ENCODE measurements at places on chromosomes 6 and 20.

DNA sequence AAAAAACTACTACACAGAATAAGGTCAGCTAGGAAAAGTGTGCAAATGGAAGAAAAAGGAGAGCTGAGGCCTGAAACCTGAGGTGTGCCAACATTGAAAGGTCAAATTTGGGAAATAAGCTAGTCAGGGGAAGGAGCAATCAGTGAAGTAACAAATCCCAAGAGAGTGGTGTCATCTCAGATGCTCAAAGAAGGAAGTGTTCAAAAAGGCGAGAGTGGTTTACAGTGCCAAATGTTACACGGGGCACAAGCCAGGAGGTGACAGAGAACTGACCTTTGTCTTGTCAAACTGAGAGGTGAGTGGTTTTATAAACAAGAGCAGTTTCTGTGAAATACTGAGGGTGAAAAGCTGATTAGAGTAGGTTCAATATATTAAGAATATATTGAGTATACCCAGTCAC, 83.0 kb upstream of the TCF21 start:
- no peak for DNase-seq

GRCh38 chr6:39754514-39755115, 29.4 kb upstream of the KIF6 start:
- no peak for DNase-seq

- DNase-seq: no peak
These were observed 6.4 kb upstream of the FAM217A start for GRCh38 chr6:4085332-4085700.

DNA sequence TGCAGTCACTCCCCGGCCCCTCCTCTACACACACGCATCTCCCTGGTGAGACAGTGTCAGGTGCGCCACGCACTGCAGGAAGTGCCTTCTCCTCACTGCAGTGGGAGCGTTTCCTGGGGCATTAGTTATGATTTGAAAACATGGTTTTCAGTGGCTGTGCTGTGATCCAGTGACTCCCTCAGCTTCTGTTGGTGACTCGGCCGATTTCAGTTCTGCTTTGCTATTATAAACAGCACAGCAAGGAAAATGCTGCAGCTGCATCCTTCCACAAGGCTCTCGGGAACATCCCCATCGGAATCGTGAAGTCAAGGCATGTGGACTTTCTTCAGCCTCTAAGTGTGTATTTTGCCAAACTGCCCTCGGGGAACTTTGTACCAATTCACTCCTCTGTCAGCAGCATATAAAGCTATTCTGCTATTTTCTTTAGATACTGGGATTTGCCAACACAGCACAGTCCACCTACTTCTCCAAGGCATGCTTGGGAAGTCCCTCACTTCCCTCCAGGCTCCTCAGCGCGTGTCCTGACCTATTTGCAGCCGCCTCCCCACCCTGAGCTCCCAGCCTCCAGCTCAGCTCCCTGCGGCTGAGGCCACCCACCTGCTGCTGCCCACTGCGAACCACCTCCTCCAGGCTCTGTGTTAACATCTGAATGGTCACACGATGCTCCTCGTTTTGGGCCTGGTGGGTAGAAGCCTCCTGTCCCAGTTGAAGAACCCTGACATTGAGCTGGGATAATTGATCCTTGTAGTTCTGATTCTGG, 54.5 kb downstream of the GINS1 start:
- DNase-seq: no peak

DNA sequence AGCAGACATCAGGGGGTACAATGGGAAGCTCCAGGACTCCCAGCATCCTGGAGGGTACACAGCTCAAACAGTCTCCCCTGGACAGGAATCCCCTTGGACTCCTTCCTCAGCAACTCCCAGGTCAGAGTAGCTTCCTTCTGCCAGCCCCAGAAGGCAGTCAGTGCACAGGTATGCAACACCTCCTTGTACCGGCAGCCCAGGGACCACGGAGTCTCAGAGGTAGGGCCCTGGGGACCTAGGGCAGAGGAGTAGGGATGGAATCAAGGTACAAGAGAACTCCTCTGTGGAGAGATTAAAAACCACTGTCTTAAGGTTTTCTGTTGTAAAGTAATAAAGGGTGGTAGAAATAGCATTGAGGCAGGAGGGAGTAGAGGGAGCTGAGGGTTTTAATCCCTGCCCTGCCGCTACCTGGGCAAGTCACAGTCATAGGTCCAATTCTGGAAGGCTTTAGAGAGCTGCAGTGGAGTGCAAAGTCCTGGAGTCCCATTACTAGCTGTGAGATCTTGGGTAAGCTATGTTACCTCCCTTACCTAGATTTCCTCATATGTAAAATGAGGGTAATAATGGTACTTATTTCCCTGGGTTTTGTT, 7.5 kb downstream of the TP53TG5 start:
- no peak for DNase-seq

- DNase-seq: no peak
These were observed 545 bp downstream of the FNDC1 start for GRCh38 chr6:159169557-159170332.

- peak; percentile 42 for DNase-seq
These were observed 4.5 kb downstream of the TP53INP2 start for GRCh38 chr20:34708621-34709043.

DNA sequence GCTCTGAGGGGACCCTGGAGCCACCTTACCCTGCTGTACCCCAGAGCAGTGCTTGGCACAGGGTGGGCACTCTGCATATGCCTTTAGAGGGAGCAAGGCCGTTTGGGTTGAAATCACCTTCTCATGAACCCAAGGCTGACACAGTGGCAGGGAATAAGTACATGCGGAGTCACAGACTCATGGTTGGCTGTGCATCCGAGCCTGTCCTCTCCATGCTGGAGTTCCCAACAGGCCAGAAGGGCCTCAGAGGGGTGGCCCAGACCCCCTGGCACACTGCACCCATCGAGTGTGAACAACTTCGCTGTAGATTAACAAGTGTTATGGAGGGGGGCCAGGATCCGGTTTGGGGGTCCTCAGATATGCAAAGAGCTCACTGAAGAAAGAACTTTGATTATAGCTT, 21.0 kb upstream of the IRF4 start:
- DNase-seq: no peak

- DNase-seq: no peak
These were observed 61.5 kb upstream of the FKBP1C start for GRCh38 chr6:63149730-63150129.

- DNase-seq: no peak
These were observed 370.7 kb downstream of the RFPL4B start for GRCh38 chr6:112717856-112718255.

DNA sequence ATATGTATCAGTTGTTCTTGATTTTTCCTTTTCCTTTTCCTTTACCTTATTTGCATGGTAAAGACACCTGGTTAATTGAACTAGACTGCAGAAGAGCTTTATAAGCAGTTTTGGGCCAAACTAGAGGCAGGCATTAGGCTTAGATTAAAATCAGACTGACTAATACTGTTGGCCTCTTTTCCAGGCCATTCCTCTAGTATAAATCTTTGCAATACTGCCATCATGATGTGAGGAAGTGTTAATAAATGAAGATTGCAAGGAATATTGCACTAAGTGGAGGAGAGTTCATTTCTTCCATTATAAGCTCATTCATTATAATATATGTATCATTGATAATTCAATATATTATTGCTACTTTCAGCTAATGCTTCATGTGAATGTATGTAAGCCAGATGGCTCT, 163.8 kb downstream of the MMUT start:
- no peak for DNase-seq

DNA sequence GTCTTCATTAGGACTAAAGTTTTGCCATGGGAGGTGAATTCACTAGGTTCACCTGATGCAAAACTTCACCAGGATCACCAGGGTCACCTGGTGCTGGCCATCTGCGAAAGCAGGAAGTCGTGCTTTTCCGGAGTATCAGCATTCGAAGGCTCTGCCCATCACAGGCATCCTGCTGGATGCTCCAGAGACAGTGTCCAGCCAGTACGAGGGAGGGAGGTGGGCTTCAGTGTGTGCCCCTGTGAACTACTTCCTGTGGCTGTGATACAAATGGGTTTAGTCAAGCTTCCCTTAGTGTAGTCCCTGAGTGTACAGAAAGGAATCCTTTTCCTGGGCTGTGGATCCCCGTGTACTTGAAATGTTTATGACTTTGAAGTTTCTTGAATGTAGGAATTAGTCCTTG, 3.4 kb upstream of the RPS6KA2 start:
- no peak for DNase-seq

DNA sequence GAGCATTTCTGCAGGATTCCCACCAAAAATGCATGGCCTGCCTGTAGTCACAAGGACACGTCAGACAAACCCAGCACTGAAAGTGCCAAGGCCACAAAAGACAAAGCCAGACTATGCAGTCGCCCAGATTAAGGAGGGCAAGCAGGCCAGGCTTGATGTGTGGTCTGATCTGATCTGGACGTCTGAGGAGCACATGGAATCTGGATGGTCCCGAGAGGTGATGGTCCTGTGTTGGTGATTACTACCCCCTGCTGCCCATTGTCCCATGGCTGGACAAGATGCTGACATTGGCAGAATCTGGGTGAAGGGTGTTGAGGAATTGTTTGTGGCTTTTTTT, 17.1 kb downstream of the NPEPL1 start:
- DNase-seq: no peak

- DNase-seq: no peak
These were observed 87.7 kb downstream of the PLCG1 start for GRCh38 chr20:41225091-41225490.

DNA sequence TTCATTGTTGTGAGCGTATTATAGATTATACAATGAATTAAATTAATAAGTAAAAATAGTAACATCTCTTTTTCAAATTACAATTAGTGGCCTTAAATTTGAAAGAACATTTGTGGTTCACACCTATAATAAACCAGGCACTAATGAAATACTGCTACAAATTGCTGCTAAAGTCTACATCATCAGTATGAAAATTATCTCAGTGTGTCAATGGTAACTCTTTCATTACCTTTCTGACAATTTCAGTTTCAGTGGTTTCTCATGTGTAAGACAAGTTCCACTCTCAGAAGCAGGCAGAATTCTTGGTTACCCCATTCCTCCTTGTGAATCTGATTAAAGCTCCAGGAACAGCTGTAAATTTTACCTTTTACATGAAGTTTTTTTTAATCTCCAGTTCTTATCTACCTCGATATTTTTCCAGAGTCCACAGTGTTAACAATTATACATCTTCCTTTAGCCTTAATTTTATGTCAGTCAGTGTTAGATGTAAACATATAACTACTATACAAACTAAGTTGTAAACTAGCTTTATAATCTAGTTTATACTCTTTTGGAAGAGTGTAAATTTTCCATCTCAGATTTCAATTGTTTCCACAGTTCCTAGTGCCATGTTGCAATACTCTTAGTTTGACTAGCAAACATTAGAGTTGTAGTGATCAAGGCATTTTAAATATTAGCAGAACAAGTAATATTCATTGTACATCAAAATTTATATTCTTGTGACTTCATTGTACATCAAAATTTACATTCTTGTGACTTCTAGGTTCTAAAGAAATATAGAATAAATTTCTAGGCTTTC, 1038.4 kb downstream of the EPHA7 start:
- DNase-seq: no peak

DNA sequence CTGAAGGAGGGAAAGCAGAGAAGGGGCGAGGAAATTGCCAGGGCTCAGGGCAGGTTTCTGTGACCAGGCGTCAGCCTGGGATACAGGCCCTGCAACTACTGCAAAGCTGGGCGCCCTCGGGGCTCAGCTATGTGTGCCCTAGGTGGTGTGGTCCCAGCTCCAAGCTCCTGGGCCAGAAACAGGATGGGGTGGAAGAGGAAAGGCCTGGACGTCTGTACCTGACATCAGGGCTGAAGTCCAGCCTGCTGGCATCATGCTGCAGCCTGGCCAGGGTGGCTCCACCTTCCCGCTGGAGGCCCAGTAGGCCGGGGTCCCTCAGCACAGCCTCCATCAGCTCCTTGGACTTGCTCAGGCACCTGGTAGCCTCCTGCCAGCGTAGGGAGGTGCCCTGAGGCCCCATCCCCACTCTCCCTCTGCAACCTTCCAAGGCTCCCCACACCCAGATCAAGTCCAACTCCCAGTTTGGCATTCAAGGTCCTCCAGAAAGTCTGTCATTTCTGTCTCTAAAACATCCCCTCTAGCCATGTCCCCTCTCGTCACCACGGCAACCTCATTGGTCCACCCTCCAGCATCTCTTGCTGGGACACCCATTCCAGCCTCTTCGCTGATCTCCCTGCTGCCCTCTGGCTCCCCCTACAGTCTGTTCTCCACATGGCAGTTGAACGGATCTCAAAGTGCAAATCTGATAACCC, 38.2 kb downstream of the KIAA1755 start:
- DNase-seq: peak; percentile 39

GRCh38 chr6:163325390-163325784, 89.1 kb upstream of the QKI start:
- DNase-seq: no peak

- DNase-seq: no peak
These were observed 145.7 kb upstream of the GGTLC1 start for GRCh38 chr20:24134284-24134683.

- no peak for DNase-seq
These were observed 121.2 kb downstream of the GMPR start for GRCh38 chr6:16359563-16359962.

DNA sequence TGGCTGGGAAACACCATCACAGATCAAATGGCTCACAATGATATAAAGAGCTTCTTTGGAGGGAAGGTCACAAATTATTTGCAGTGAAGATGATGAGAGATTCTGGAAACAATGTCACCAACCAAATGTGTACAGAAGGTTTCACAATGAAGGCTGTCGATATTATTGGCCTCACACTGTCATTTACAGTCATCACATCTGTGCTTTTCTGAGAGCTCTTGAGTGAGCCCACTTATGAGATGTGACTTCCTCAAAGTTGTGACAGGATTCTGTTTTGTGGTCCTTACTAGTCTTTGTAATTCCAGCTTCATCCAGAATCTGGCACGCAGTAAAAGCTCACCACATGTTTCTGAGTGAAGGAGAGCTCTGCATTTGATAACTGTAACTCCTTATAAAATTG, 133.6 kb downstream of the LMBRD1 start:
- no peak for DNase-seq

DNA sequence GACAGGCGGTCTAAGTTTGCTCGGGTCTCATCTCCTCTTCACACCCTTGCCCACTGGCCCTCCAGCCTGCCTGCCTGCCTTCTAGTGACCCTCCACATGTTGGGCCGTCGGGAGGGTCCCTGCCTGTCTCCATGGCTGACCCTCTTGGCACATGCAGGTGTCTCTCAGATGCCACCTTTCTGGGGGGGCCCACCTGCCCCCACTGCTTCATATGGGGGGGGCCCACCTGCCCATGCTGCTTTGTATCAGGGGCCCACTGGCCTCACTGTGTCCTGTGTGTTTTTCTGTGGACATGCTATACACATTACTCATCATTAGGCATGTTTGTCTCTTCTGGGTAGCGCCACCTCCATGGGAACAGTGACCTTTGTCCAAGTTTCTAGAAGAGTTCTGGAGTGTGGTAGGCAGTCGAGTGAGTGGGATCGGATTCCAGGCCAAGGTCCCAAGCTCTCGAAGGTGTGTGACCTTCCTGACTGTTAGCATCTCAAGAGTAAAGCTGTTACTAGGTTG, 40.4 kb upstream of the KIF25 start:
- DNase-seq: no peak

Data from T-cell (primary cell).